ENCODE measurements at places on chromosomes 2 and 18.
A peak's percentile ranks its signal among the peaks of the same experiment; 100 is the strongest.

- peak; percentile 14 for DNase-seq
Observed at GRCh38 chr2:64277101-64277849, 133.1 kb upstream of the PELI1 start.

DNA sequence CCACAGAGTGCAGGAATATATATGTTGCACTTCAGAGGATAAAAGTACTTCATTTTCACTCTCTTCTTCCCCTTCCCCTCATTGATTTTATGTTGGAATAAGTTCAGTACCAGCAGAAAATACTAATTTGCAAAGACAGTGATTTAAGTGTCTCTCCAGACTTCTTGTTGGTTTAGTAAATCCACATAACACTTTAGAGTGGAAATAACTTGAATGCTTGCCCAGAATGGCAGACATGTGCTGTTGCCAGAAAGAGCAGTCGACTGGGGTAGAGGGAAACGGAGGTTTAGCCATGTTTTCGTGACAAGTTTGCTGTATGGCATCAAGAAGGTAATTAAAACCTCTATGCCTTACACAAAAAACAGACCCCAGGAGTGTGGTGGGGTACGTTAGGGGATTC, 246.0 kb upstream of the CXCR4 start:
- peak; percentile 94 for DNase-seq

GRCh38 chr2:151297882-151298281, 8.4 kb upstream of the NMI start:
- DNase-seq: no peak

DNA sequence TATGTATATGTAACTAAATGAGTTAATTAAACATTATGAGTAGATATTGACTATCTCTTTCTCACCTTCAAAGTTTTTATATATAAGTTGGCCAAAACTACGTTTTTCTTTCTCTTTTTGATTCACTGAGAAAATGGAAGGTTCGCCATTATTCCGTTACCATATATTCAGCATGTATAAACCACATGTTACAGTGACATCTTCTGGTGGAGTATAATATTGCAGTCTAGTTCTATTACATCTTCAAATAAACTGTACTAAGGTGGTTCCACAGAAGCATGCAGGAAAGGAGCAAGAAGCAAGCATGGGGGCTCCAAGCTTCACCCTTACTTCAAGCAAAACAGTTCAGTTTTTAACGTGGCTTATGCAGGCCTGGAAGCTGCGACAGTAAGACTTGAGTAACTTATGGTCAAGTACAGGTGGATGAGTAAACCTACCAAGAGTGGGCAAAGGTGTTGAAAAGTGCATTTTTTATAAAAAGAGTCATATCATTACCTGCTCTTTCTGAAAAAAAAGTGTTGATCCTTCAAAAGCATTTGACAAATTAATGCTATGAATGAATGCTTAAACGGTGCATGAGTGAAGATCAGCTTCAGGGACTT, 129.8 kb upstream of the RAB6C start:
- peak; percentile 86 for DNase-seq

GRCh38 chr2:27024812-27025211, 8.0 kb upstream of the TMEM214 start:
- DNase-seq: no peak

DNA sequence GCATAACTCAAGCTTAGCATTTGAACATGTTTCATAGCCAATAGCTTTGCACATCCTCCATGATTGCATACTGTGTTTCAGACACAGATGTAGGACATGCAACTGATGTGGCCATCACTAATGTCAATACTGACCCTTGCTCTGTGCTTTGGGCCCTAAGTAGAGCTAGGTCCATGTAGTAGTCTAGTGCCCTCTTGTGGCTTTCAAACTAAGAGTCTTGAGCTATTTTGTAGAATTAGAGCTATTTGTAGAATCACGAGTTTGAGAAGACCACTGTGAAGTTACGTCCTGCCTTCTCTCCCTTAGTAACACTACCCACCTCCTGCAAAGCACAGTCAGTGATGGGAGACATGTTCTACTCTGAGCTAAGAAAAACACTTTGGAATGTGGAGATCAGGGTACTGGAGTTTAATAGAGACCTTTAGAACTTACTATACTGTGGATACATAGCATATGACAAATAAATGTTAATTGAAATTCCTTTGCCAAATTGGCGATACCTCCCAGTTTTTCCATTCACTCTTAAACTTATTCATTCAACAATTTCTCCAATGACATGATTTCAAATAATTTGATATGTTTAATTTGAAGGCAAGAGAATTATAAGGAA, 306.5 kb upstream of the TNP1 start:
- DNase-seq: peak; percentile 10

- no peak for DNase-seq
Observed at GRCh38 chr18:57429167-57430078, 5.8 kb upstream of the ONECUT2 start.
